Glomerular endothelial cell (primary cell): ENCODE measurements at places on chromosomes 5 and 9. TPM values are rescaled to one million over a fixed set of nuclear protein-coding genes. Genes with fewer than 3 reads are reported as not detected.

VCAN gene
- total RNA-seq, result 70.5 and 96.0 TPM in 2 replicates

REEP2 gene
- 7.6 and 13.5 TPM in 2 replicates for total RNA-seq

LRRTM2 gene
- total RNA-seq, result 0.06 TPM in 1 of 2 replicates, not detected in the other

SPINK4 gene
- not detected in 2 replicates for total RNA-seq

PCDHA1 gene
- total RNA-seq, result 0.06 TPM in 1 of 2 replicates, not detected in the other

CDH12 gene
- not detected in 2 replicates for total RNA-seq

FST gene
- total RNA-seq, result 0.19 and 2.3 TPM in 2 replicates

- no peak for DNase-seq
Measured at GRCh38 chr5:157167214-157167621, 1.2 kb upstream of the GARIN3 start.

DNA sequence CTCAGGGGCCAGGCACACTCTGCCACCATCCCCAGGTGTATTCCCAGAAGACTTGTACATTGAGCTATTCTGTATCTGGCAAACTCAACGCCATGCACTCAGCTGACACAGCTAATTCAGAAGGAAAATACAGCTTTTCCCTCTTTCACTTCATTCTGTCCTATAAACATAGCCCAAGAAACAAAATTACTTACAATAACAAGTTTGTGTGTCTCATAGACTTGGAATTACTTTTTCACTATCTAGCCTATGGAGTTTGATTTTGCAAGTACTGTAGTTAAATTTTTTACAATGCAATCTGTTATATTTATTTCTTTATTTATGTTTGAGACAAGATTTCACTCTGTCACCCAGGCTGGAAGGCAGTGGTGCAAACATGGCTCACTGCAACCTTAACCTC is 125.1 kb upstream of the KLF9 start:
- no peak for DNase-seq

DNA sequence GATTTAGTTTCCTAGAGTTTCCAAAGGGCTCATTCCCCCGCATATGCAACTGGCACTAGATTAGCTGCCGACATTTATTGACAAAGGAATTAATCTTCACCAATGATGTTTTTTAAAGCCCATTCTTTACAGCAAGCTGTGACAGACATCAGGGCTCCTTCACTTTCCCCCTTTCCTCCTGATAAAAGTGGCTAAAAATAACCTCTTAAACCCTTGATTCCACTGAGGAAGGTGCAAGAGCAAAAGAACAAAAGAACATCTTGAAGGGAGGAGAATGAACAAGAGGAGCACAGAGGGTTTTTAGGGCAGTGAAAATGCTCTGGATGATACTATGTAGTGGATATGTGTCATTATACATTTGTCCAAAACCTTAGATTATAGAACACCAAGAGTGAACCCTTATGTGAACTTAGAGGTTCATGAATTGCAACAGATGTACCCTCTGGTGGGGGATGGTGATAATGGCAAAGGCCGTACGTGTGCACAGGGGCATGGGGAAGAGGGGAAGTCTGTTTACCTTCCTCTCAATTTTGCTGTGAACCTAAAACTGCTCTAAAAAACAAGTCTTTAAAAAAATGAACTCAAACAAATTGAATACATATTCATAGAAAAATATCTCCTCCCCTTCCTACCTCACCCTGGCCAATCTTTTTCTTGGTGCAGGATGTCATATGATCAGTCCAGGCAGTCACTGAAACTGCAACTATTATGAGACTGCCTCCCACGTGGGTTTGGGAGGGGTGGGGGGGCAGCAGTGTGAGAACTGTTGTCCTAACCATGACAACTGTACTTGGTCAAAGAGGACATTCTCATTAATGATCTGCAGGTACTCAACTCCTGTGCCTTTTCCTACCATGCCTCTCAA is 83.0 kb downstream of the MARCHF3 start:
- no peak for DNase-seq

GRCh38 chr9:113570749-113571711 is 107.5 kb downstream of the RGS3 start:
- DNase-seq, result no peak

GRCh38 chr5:118657576-118657975 is 330.8 kb downstream of the DTWD2 start:
- no peak for DNase-seq

DNA sequence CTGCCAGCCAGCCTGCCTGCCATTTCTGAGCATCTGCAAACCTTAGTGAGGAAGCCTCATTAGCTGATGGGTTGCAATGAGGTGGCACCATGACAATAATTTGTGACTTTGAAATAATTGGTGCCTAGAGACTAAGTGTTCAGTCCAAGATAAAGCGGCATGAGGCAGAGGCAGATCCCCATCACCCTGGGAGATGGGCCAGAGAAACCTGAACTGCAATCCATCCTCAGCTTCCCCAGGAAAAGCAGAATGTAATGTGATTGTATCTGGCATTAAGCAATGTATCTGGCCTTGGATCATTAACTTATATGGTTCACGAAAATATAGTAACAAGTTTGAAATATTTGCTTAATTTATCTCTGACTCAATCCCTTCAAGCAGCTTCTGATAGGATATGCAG is 101.0 kb downstream of the SPOCK1 start:
- DNase-seq, result no peak

- DNase-seq, result no peak
Measured at GRCh38 chr9:7287065-7287464, 512.5 kb downstream of the DMAC1 start.

DNA sequence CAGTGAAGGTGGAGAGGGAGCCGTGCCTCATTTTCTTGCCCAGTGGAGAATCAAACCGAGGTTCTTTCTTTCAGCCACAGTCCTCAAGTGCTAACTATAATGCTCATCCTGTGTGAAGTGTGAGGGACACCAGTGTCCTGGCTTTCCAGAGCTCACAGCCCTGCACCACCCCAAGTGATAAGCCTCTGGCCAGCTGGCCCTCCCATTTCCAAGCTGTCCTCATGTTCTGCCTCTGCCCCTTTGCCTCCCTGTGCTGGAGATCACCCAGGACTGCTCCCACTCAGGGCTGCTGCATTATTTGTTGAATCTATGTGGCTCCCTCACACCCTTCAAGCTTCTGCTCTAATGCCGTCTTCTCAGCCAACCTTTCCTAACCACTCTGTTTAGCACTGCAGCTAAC is 224.5 kb upstream of the TUT7 start:
- DNase-seq, result no peak

DNA sequence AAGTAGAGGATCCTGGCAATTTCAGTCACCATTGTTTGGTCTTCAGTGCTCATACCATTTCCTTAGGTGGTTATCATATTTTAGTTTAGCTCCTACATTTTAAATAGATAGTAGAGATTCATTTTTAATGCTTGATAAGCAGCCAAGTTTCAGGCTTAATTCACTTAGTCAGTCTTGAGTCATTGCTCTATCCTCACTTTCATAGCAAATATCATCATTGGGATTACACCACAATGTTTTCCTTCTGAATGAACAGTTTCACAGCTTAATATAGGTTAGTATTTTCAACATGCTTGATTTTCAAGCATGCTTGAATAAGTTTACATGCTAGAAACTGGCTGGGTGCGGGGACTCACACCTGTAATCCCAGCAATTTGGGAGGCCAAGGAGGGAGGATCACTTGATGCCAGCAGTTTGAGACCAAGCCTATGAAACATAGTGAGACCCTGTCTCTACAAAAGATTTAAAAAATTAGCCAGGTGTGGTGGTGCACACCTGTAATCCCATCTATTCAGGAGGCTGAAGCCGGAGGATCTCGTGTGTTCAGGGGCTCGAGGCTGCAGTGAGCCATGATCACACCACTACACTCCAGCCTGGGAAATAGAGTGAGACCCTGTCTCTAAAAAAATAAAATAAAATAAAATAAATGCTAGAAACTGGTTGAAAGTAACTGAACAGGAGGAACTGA is 339.9 kb downstream of the ADGRV1 start:
- no peak for DNase-seq

DNA sequence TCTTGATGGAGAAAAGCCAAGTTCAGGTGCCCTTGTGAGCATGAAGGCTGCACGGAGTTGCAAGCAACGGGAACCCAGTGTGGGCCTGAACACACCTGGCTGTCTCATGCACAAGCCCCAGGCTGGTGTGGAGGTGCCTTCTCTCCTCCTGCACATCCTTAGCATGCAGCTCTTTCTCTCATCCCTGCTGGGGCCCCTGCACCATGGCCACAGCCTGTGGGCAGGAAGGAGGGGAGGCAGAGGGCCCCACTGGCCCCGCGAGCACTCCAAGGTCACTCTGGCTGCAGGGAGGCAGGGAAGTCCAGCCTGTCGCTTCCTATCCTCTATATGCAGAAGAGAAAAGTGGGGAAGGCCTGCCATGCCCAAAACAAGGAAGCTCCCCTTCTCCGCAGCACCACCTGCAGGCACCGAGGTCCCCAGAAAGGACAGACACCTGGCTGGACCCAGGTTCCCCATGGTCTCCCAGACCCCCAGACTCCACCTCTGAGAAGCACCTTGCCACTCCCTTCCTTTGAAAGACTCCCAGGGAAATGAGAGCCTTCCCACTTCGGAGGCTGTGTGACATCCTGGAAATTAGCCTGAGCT is 18.6 kb downstream of the STKLD1 start:
- DNase-seq, result no peak

DNA sequence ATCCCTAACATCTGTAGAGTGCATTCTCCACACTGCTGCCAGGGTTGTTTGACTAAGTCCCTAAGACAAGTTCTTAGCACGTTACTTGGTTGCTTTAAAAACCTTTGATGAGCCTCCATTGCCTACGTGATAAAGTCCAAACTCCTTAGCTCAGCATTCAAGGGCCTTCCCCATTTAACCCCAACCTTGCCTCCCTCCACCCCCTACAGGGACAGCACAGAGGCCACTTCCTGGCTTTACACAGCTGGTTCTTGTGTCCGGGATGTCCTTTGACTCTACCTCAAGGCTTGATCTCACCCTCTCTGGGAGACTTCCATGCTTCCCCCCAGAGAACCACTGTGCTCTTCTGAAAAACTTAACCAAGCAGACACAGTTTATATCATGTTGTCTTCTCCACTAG is 29.4 kb downstream of the FAM240B start:
- no peak for DNase-seq

- DNase-seq, result no peak
Measured at GRCh38 chr5:179792612-179793467, 946 bp upstream of the LTC4S start.

DNA sequence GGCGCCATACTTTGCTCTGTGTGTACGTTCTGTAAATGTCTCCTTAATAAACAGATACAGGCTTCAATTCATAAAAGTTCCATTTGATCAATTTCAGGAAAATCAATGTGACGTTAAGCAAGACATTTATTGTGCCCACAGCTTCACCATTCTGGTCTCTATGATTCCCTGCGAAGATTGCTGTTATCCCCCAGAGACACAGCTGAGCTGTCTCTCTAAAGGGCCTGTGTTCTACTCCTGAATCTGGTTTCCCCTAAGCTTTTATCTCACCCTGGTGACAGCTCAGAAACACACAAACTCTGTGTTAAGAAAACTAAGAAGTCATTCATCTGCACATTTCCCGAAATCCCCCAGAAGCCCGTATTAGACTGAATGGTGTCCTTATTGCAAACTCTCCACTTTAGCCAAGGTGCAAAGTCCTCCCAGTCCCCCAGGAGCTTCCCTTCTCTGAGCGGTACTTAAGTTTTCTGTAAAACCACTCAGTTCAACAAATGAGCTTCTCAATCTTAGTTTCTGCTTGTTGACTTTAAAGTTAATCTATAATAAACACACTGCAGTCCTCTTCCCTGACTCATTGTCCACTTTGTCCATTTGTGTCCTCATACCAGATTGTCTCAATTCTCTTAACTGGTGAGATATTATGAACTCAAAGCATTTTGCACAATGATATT is 1.4 kb upstream of the C5orf15 start:
- no peak for DNase-seq

- no peak for DNase-seq
Measured at GRCh38 chr5:40093550-40093949, 586.2 kb upstream of the PTGER4 start.

- no peak for DNase-seq
Measured at GRCh38 chr5:176529116-176529740, 8.0 kb downstream of the RNF44 start.

DNA sequence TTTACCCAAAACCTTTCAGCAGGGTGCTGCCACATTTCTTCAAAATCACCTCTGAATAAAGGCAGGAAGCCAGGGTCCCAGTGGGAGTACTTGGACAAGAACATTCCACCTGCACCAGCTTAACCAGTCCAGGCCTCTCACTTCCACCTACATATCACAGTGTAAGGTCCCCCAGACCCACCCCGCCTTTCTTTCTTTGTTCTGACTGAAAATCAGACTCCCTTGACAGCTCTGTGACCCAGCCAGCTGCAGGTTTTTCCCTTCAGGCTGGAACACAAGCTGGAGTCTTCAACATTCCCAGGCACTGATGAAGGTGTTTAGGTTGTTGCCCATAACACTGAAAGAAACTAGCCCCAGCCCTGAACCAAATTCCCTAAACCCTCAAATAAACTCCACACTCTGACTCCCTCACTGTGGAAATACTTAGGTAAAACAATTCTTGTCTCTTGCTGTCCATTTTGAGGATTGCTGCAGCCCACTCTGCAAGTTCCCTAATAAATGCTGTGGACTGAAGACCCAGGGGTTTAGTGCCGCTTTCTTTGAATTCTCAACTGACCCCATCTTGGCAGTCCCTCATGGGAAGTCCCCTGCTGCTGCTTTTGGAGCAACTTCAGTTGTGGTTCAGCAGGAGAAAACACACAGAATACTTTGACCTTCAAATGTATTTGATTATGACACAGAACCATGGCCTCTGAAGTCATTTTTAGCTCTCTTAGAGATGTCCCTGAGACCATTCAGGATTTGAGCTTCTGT is 24.8 kb downstream of the P4HA2 start:
- no peak for DNase-seq

DNA sequence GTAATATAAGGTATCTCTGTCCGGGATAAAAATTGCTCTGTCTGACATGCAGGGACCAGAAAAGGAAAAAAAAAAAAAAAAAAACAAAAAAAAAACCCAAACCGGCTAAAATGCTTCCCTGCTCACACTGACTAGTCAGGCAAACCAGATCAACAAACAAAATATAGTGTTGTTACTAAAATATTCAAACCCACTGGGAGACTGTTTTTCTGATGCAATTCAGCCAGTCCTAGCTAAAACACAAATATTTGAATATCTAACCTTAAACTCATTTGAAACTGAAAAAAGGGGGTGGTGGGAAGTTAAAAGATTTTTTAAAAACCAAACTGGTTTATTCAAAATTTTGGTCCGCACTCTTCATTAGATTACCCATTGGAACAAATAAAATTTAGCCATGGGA is 61.0 kb downstream of the APBA1 start:
- no peak for DNase-seq
